ENCODE measurements at places on chromosomes 2 and 18.

DNA sequence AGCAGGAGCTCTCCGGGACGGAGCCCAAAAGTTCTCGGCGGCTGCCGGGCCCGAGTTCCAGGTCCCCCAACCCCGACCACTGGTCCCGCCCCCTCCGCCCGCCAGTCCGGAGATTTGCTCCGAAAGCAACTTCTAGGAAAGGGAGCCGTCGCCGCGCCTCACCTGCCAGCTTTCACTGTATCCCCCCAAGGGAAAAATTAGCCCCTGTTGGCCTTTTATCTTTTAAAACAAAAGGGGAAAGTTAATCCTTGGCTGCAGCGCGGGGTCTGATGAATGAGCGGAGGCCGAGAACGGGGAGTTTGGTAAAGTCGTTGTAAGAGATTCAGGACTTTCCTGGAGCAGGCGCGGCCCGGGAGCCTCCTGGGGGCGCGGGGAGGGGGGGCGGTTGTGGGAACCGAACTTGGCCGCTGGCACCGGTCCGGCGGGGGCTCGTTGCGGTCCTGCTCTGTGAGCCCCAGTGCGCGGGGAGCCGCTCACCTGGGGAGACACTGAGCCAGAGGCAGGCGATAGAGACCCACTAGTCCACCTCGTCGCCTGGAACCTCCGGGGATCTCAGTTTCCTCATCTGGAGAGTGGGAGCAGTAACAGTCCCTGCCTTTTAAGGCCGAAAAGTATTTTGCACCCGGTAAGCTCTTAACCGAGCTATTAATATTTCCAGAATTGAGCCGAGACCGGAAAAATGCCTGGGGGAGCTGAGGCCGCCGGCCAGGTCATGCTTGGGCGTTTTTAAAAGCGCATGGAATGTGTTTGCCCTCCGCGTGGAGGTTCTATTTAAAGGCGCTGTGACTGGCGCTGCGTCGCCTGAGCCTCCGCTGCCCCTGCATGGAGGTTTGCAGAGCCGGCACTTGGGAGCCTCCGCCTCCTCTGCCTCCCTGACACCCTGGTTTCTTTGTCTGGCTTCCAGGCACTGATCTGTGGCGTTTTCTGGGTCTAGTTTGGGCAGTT lies 1.1 kb downstream of the EFHD1 start:
- DNase-seq, result no peak

DNA sequence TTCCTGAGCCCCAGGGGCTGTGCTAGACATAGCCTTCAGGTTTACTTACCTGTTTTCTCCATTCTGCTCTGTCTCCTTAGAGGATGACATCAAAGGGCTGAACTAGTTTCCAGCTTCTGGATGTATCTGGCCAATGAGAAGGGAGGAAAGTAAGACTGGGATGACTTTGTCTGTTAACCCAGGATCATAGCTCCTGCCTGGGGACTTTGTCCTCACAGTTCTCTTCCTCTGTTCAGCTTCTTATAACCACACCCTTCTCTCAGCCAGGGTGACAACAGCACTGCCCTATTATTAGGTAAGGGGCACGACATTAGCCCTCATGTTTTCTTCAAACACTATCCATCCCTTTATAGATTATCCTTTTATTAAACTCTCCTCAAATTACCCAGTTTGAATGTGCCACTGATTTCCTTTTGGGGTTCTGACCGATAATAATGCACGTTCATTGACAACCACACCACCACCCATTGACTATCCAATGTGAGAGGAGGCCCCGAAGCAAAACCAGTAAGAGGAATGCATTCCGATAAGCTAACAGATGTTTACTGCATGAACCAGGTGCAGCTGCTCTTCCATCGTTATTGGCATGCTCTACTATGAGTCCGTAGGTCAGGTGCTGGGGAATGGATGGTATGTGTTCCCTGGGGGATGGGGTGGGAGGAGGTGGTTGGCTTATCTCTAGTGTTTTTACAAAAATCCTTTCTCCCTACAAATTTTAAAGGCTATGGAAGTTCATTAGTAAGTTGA lies 23.5 kb downstream of the TSN start:
- no peak for DNase-seq

DNA sequence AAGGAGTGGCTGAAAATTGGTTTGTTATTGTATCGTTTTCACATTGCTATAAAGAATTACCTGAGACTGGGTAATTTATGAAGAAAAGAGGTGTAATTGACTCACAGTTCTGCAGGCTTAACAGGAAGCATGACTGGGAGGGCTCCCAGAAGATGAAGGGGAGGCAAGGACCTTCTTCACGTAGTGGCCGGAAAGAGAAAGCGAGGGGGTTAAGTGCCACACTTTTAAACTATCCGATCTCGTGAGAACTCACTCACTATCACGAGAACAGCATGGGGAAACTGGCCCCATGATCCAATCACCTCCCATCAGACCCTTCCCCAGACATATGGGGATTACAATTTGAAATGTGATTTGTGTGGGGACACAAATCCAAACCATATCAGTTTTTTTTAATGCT lies 81.6 kb downstream of the FBXO15 start:
- DNase-seq, result no peak

DNA sequence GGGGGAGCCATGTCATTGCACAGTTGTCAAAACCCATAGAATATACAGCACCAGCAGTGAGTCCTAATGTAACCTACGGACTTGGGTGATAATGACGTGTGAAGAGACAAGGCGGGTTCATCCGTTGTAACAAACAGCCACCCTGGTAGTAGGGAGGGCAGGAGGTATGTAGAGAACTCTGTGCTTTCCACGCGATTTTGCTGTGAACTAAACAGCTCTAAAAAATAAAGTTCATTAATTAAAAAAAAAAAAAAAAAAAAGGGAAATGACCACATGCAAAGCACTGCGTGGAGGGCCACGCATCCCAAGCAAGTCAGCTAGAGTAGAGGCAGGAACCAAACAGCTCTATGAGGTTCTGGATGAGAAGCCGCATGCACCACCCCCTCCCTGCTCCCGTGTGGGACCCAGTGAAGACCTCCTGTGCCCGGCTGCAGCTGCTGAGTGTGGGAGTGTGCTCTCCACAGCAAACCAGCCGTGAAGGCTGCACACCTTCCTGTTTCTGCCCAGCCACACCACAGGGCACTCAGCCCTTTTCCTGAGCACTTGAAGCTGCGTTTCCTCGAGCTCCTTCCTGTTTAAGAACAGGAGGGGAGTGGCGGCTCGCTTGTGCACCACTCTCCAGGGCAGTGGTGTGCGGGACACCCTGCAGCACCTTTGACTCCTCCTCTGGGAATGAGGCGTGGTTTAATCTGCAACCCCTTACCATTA lies 65.6 kb downstream of the ODC1 start:
- DNase-seq, result peak; percentile 59

DNA sequence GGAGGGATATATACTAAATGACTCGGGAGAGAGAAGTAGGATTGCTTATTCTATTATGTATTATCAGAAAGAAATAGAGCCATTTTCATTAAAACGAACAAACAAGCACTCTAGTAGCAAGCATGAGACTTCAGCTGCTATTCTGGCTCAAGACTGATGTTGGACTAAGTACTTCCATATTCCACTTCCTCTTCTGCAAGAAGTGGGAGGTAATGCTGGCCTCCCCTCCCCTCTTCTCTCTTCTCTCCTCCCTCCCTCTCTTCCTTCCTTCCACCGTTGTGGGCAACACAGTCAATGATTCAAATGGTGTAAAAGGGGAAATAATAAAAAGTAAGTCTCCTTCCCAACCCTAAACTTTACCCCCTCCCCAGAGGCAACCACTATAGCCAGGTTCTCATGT lies 62.6 kb downstream of the EMX1 start:
- no peak for DNase-seq

DNA sequence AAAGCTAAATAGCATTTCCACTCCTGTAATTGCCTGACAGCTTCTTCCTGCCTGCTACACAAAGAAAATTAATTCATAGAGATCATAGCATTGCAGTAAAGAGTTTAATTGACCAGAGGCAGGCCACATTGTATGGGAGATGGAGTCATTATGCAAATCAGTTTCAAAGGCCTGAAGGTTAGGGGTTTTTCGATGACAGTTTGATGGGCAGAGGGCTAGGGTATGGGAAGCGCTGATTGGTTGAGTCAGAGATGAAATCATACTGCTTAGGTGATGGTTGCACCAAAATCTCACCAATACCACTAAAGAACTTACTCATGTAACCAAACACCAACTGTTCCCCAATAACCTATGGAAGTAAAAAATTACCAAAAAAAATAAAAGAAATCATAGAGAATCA lies 599.0 kb downstream of the NUP35 start:
- DNase-seq, result no peak

- DNase-seq, result no peak
Observed at GRCh38 chr2:211617803-211618202, 920.8 kb downstream of the ERBB4 start.

DNA sequence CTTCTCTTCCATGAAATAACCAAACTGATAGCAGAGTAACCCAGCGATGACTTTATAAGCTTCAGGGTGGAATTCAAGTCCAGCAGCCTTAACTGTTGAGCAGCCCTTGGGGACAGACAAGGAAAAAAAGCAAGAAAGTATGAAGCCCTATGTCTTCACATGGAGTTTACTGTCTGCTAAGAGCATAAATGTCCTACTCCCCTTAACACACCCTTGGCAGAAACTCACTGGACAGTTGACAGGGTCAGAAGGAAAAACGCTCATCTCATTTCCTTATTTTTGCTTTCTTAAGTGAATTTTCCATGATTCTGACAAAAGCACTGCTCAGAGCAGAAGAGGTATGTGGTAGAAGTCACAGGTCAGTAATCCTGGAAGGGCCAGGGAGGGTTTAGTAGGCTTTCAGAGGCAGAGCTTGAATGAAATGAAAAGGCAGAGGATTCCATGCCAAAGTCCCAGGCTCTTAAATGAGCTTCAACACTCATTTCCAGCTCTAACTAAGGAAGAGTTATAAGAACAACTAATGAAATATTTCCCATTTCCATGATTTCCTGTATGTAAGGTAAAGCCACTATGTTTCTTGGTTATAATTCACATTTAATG lies 683.3 kb upstream of the KLHL29 start:
- no peak for DNase-seq

DNA sequence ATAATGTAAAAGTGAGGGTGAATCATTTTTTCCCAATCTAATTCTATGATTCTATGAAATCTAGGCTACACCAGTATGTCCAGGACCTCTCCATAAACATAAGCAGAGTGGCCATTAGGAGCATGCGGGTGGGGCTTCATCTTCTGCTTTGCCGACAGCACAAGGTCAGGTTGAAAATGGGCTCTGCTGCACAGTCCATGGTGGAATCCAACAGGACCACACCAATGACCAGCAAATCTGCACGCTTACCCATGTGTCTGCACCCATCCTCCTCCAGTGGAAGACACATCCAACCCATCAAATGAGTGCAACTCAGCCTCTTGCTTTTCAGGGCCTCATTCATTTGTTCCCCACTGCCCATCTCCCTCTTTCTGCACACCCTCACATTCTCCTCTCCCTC lies 43.3 kb upstream of the SKOR2 start:
- DNase-seq, result no peak

DNA sequence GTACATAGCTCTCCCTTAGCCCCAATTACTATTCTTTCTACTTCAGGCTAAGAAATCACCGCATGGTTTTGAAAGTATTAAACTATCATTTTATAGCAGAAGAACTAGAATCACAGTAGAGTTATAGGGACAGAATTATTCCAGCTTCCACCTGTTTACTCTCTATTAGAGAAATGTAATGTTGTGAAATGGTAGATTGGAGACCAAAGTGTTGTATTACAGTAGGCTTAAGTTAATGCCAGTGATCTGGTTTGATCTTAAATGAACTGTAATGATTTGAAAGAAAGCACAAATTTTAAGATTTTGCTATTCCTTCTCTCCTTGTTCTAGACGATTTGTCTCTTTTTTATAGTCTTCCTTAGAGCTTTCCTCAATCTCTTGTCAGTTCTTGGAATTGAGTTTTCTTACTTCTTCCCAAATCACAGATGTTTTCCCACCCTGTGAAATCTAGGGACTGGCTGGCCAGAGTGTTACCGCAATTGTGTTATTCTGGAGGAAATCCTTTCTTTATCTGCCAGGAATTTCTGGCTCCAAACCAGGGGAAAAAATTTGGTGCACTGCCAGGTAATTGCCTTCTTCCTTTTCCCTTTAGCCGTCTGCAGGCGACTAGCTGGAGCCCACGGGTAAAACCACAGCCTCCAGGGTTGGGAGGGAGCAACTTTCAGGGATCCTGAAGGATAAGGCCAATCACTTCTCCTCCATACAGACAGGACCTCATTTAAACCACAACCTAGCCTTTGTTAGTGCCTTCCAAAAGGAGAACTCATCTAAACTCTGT lies 51.7 kb downstream of the NOP58 start:
- no peak for DNase-seq

GRCh38 chr18:56770873-56771272 lies 119.7 kb downstream of the WDR7 start:
- no peak for DNase-seq

GRCh38 chr2:53500181-53500580 lies 267.4 kb upstream of the CHAC2 start:
- no peak for DNase-seq

GRCh38 chr2:112194482-112194881 lies 56.3 kb downstream of the FBLN7 start:
- DNase-seq, result no peak

DNA sequence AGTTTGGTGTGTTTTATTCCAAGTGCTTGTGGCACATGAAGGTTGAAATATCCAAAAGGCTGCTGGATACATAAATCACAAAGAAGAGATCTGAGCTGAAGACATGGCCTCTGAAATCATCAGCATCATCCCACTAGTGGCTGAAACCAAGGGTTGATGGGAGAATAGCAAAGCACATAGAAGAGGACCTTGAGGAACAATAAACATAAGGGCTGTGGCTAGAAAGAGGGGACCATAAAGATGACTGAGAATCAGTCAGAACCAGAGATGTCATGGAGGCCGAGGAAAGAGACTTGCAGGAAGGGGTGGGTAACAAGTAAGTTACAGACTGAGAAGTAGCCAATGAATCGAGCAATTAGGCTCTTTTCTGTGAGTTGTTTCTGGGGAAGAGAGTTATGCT lies 116.8 kb downstream of the CDC42EP3 start:
- no peak for DNase-seq

- DNase-seq, result no peak
Observed at GRCh38 chr18:68267583-68267982, 447.3 kb downstream of the TMX3 start.

GRCh38 chr2:230152334-230152733 lies 67.5 kb downstream of the SP110 start:
- DNase-seq, result no peak

- DNase-seq, result no peak
Observed at GRCh38 chr2:128690431-128690830, 371.8 kb upstream of the HS6ST1 start.

DNA sequence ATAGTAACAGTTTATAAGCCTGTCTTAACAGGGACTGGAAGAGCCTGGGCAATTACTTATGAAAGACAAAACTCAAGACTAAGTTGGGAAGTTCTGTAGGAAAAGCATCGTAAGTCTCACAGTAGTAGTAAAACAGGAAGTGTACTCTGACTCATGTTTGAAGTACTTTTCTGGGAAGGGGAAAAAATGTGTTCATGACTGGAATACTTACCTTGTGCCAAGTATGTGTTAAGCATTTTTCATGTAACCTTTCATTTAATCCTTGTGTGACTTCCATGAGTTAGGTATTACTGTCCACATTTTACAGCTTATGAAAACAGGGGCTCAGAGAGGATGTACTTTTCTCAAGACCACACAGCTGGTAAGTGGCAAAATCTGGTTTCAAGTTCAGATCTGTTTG lies 13.7 kb upstream of the SKOR2 start:
- DNase-seq, result no peak
